ENCODE measurements at places on chromosomes 1 and 21.

DNA sequence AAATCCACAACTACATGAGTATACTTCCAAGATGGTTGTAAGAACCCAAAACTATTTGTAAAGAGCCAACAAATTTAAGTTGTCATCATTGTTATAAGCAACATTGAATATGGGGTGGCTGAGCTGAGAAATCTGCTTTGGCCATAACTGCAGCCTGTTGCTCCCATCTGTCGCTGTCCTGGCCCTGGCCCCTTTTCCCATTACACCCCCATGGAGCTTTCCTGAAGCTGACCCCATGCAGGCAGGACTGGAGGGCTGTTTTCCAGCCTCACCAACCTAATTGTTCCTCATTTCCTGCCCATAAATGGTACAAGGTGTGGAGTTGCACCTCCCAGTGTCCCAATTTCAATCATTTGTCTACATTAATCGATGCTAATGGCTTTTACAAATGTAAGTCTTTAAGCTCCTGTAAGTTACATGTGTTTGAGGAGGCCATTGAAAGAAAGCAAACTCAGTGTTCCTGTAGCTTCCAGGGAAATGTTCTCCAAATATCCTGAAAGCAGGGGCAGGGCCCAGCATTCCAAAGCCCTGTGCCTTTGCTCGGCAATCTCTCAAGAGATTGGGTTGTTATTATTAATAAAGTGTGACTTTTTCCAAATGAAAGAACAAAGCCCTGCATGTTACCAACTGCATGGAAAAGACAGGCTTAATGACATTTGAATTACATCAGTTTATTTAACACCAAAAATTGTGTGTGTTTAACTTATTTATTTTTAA is 545.9 kb downstream of the PLPP3 start:
- DNase-seq: no peak

- no peak for DNase-seq
Measured at GRCh38 chr1:147631839-147632238, 38.5 kb downstream of the ACP6 start.

DNA sequence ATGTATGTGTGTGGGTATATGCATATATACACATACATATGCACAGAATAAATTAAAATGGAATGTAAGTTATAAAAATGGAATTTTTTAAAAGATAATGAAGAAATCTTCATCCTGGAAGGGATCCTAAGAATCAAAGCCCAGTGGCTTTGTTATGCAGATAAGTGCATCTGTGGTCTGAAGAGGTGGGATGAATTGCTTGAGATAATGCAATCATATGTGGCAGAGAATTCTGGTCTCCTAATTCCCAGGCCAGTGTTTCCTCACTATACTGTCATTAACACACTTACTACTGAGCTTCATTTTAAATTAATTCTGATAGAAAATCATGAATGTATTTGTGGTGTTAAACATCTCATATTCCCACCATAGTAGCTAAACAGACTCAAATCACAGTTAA is 86.7 kb upstream of the PRMT6 start:
- no peak for DNase-seq

DNA sequence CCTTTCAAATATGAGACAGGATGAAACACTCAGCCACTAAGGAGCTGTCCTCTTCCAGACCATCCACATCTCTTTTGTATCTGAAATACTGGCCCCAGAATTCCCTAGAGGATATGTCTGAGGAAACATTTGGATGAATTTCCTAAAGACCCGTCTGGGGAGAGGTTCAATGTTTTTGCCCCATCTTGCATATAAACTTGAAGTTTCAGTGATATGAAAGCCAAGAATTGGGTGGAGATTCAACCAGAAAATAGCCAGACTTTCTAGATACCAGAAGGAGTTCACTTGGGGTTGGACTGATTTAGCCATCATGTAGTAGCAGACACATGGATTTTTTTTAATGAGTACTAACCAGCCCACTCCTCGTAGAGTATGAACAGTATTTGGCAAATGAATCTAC is 182.0 kb downstream of the PLPP3 start:
- DNase-seq: no peak

All from CD4-positive, alpha-beta T cell treated with Interleukin-2 at 100 ng/mL for 4 hours (primary cell).